Neural progenitor cell (in vitro differentiated cells): ENCODE measurements at places on chromosomes 3 and 15. TPM values are rescaled to one million over a fixed set of nuclear protein-coding genes. Genes with fewer than 3 reads are reported as not detected.

ADGRG7 gene
- not detected in 2 replicates for total RNA-seq

CCDC9B gene
- total RNA-seq: 0.25 TPM in 1 of 2 replicates, not detected in the other

DNA sequence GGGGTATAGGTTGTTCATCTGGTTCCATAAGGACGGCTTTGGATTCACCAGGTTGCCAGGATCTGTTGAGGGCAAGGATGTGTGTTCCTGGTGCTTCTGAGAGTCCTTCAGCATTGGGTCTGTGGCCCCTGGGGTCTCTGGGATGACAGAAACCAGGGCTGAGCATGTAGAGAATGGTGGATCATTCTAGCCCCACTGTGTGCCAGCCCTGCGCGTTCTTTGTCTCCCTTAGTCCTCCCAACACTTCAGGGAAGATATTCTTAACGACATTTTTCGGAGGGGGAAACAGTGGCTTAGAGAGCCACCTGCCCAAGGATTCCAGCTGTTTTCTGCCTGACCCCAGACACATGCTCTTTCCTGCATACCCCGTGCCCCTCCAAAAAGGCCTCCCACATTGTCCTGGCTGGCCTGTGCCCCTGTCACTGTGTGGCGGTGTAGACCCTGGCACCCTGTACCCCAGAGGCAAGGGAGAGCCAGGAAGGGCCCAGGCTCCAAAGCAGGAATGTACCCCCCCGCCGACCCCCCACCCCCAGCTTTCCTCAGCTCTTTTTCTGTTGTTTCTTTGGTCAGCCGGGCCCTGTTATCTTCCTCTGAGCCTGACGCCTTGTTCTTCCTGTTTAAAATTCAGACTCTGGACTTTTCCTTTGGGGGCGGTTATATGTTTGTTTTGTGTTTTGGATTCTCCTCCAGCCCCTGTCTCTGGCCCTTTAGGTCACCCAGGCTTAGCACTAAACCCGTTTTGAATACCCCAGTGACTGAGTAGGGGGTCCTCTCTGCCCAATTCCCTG is 57.8 kb upstream of the SMAD6 start:
- DNase-seq: no peak

ADCY5 gene
- 1.0 and 1.6 TPM in 2 replicates for total RNA-seq

DNA sequence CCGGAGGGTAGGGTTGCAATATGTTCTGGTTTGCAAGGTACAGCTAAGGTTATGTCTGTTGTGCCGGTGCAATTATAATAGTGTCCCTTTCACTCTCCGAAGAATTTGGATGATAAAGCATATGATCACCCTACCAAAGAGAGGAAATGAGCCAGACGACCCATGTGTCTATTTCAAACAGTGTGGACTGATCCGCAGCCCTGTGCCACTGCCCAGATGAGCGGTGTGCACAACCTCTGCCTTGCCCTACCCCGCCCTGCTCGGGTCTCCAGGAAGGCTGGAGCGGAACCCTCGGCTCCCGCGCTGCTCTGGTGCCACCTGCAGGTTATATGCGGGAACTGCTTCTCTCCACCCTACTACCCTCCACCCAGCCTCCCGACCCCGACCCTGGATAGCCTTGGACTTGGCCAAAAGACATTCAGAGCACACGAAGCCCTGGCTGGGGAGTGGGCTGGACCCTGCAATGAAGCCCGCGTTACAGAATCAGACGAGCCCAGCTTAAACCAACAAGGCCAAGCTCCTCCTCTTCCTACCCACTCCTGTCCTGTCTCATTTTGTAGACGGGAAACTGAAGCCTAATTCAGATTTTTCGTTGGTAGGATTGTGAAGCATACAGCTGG is 68.4 kb upstream of the CHRNB4 start:
- peak; percentile 85 for DNase-seq

GRCh38 chr3:22959593-22959992 is 243.5 kb upstream of the UBE2E2 start:
- DNase-seq: no peak

- no peak for DNase-seq
Observed at GRCh38 chr3:119205209-119205608, 31.8 kb downstream of the UPK1B start.

- peak; percentile 26 for DNase-seq
Observed at GRCh38 chr15:69909719-69910444, 187.8 kb downstream of the TLE3 start.

DNA sequence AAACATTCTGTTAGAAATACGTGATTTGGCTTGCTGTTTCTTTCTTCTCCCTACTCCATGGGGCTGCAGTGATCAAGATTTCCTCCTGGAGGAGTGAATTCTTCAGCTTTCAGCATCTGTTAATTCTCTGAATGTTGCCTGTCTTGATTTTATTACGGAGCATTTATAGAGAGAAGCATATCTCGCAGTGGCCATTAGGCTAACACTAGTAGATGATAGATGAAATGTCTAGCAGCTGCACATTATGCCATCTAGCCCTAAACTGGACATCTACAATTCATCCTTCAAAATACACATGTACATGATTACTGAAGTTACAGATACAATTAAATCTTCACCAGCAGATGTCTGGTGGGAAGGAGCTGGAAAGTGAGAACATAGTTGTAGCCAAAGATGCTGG is 769.8 kb upstream of the NECTIN3 start:
- no peak for DNase-seq

DNA sequence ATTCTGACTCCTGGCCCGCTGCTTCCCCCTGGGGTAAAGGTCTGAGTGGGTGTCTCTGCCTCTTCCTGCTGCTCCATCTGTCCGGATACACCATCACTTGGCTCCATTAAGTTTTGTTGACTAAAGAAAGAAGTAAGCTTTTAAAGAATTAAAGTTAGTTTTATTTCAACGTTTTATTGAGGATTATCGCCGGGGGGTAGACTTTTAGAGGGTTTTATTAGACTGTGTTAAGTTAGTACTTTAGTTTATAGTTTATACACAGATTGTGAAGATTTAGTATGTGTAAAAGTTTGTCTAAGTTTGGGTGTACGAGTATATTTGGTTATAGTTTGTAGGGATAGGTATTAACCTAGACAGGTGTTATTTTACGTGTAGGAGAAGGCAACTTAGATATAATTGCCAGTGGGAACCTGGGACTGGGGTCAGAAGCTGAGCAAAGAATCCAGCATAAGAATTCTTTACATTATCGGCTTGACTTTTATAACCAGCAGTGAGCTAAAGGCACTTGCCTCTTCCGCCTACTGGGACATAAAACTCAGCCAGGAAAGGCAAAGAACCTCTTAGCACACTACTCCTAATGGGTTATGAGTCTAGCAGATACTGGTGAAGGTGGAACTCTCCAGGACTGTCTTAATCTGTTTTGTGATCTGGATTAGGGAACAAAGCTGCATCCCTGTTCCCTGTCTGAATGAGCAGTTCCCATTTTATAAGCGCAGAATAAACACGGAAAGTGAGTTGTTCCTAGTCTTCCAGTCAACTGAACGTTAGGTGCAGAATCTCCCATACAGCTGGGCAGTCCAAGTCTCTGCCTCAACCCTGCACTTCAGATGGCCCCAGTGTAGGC is 131.3 kb downstream of the FAM43A start:
- DNase-seq: no peak

SNTN gene
- total RNA-seq: 0.65 TPM in 1 of 2 replicates, not detected in the other

DNA sequence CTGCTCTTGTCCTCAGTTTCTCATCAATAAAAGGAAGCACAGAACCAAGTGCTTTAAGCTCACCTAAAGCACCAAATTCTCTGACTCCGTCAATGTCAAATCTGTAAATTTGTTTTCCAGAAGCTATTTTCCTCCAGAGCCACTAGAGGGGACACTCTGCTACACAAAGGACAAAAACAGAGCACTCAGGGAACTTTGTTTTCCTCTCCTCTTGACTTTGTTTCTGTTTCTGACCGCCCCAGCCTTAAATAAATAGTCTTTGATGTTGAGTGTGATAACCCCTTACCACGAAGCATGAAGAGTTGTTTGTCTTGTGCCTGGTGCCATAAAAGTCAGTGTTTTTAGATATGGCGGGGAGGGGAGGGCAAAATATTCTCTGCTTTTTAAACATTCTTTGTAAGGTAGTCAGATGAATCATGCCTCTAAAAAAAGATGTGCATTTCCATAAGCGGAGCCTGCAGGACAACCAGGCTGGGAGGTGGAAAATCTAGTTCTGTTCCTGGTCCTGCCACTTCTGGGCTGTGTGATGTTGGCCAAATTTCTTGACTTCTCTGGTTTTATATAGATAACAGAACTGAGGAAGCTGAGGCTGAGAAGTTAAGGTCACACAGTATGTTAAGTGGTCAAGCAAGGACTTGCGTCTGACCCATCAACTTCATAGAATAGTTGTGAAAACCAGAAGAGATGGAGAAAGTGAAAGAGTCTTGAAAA is 7.3 kb upstream of the ZBTB38 start:
- peak; percentile 65 for DNase-seq

DNA sequence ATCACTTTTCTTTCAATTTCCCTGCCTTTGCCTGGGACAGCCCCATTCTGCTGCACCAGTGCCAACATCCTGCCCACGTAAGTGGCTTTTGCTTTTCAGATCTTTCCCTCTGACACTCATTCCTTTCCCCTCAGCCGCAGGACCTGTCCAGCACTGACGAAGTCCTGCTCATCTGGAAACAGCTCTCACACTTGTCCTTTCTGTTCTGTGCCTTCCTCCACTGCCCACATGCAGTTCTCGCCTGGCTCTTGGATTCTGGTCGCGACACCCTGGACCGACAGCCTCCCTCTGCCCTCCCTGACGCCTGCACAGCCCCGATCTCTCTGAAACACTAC is 99.7 kb downstream of the ADCY5 start:
- no peak for DNase-seq
